ENCODE measurements at places on chromosomes 4 and X. TPM values are rescaled to one million over a fixed set of nuclear protein-coding genes. Genes with fewer than 3 reads are reported as not detected.

DNA sequence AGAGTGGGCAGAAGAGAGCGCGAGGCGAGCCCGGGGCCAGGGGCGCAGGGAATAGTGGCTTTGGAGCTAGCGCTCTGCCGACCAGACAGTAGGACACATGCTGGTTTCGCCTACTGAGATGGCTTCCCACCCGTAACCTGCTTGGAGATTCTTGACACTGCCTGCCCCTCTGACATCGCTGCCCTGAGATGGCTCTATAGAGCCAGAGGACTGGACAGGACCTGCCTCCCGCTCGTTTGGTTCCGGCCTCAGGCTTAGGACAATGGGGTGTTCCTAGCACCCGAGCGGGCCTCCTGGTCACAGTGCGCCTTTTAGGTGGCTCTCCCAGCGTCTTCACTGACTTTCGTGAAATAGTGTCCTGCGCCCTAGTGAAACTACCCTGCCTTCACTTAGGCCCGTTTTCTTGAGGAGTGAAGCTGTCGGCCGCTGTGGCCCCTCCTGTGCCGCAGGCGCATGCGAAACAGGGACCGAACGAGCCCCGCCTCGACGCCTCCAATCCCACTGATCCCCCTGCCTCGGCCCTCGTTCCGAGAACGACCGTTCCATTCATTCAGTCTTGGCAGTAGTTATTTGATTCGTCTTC is 608 bp downstream of the TAF1 start:
- DNase-seq, result no peak

Gene TCP11X1
- not detected for total RNA-seq

GRCh38 chr4:118155516-118155915 is 121.2 kb downstream of the NDST3 start:
- DNase-seq, result no peak

Gene C4orf50
- total RNA-seq, result 0.03 TPM
